Amygdala (tissue), 56 donors: ENCODE measurements at places on chromosomes 6 and 20.

DNA sequence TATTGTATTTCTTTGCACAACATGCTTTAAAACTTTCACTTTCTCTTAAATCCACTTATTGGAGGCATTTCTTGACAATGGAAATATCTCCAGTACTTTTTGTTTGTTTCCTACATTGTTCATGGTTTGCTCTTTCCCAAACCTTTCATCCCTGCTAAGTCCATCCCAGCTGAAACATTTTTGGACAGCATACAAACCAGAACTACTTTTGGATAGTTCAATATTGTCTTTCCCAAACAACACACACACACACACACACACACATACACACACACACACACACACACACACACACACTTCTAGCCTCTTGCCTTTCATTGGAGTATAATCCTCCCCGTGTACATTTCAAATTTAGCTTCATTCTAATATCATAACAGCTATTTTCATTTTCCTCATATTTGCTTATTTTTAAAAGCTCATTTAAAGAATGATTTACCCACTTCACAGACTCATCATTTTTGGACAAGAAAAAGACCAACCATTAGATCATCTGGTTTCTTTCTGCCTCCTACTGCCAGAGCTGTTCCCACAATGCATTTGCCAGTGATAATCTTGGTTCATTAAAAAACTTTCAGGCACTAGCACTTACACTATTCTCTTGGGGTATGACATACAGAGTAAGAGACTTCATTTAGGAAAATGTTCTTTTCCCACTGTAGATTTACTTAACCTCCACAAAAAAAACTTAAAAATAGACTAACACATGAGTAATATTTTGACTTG, 248.1 kb downstream of the CD109 start:
- DNase-seq: no peak

DNA sequence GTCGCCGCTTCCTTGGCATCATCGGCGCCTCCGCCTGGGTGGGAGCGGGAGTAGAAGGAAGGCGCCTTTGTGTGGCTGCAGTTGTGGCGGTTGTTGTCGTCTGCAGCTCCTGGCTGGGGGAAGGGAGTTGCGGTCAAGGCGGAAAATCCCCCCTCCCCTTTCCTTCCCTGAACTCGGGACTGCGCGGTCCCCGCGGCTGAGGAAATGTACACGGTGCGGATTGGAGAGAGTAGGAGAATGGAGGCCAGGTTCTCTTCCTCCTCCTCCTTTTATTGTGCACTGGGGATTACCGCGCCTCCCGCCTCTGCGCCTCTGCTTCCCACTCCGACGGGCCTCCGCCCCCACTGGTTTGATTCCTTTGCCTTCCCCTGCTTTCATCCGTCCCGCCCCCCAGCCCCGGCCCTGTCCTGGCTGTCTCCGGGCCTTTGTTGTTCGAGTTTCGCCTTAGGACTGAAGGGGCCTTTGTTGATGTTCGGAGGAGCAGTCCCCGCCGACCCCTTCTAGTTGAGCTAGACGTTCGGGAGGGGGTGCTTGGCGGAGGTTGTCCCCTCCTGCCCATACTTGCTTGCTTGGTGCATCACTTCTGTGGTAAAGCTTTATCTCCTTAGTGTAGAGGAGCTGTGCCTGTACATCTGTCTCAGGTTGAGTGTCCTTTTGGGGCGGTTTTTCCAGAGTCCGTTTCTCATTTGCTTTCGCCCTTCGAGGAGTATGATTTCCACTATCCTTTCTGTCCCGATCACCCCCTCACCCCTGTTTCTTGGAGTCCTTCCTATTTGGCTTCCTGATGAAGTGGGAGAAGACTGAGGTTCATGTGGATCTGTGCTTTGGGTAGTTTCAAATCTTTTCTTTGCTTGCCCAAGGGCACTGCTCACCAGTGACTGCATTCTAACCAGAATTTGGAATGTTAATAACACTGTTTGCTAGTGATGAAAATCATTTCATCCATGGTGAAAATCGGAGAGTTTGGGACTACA, 764 bp downstream of the ZNF292 start:
- DNase-seq: peak; percentile 66

DNA sequence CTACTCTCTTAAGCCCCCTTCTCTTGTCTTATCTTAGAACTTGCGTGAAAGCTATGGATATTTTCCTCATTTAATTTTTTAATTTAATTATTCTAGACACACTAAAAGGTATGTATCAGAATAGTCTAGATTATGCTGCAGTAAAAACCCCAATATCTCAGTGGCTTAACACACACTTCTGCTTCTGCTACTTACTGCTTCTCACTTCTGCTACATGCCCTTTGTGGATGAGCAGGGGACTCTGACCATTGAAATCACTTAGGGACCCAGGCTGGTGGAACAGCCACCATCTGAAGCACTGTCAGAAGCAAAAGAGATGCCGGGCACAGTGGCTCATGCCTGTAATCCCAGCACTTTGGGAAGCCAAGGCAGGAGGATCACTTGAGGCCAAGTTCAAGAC, 27.2 kb upstream of the SCUBE3 start:
- DNase-seq: no peak

GRCh38 chr6:111731456-111732195, 125.9 kb upstream of the TRAF3IP2 start:
- no peak for DNase-seq

- no peak for DNase-seq
These were observed 11.8 kb upstream of the HBS1L start for GRCh38 chr6:135066397-135066796.

DNA sequence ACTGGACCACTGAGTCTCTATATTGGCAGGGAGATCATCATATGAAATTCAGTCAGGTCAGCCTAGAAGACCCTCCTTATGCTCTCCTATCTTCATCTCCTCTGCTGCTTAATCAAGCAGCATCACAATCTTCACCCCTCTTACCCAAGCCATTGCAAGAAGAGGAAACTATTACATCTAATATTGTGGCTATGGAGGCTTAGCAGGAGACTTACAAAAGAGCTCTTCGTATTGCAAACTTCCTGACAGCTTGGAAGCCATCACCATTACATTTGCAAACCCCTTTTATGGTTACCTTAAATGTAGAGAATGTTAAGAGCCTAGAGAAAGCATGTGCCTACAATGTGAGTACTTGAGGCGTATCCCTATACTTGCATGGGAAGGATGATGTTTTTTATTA, 87.2 kb upstream of the STXBP5 start:
- DNase-seq: no peak

- DNase-seq: no peak
These were observed 62.4 kb downstream of the TFAP2C start for GRCh38 chr20:56691325-56691998.

DNA sequence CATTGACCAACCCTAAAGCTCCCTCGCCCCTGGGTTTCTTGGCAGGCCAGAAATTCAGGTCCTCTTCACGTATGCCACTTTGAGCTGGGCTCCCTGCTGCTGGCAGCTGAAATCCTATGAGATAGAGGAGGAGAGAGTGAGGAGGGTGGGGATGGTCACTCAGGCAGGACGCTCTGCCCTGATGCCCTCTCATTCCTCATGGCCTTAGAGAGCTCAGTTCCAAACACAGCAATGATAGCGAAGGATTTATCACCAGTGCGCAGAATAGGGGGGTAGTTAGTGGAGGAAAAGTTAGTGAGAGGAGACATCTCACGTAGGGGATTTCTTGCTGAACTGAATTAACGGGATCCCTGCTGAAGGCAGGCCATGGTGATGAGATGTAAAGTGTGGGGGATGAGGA, 84.2 kb upstream of the PMEPA1 start:
- no peak for DNase-seq

- no peak for DNase-seq
These were observed 684 bp upstream of the MED23 start for GRCh38 chr6:131628726-131629125.

GRCh38 chr6:82183642-82184282, 63.8 kb downstream of the IBTK start:
- no peak for DNase-seq

DNA sequence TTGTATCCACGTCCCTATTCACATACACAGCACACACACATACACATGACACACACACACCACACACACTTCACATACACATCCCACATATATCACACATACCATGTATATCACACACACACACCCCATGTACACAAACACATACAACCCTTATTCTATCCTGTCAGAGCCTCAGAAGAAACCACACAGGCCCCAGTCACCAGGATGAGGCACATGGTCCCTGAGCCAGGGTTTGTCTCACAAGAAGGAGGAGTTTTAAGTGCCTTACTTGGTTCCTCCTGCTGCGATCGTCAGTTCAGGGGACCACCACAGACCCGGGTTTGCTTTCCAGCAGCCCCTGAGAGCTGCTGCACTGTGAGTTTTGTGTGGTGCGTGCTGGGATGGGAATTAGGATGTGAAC, 23.6 kb downstream of the BFSP1 start:
- DNase-seq: no peak

DNA sequence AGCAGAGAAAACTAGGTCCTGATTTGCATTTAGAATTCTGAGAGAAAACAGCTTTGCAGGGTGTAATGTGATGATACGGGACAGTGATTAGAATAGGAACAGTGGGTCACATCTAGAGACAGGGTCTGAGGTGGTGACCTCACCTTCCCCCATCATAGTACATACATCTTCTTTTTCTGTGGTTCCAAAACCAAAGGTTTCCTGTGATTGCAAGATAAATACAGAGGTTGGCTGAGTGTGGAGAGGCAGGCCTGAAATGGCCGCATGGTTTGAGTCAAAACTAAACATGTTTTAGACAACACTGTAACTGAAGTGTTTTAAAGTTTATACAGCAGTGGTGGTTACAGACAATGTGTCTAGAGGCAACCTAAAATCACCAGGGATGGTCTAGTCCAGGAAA, 10.4 kb upstream of the NT5DC1 start:
- DNase-seq: no peak

DNA sequence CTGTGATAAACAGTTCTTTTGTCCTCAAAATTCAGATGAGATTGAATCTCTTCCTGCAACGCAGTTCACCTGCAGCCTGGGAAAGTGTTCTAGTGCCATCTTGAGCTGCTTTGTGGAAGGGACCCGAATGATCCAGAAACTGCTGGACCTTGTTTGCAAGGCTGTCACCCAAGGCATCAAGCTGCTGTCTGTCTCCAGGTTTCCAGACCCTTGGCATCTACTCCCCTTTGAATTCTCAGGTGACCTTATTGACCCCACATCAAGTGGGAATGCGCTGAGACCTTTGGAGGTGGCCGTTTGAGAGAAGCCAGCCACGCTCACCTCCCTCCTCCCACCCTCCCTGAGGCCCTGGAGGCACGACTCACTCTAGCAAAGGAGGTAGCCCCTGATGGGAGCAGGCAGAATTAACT, 112.5 kb downstream of the EDN3 start:
- no peak for DNase-seq

DNA sequence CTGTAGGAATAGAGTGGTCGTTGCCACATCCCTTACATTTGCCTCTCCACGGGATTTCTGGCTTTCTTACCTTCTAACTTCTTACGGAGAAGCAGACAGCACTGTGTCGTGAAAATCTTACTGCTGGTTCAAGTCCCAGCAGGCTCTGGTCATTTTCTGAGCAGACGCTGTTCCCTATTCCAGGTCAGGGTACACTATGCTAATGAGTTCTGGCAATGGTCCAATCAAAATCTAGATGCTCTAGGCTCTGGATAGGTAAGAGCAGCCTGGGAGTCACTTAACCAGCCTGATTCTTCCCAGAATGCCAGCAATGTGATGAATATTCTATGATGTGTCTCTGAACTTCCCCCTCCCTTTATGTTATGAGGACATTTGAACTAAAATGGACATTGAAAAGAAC, at the start of gene GCM1:
TSS of gene GCM1 (minus strand) at position 158 of the 400 bp plus-strand sequence. CDS start 3,209 bp downstream, outside the sequence.
- DNase-seq: no peak

DNA sequence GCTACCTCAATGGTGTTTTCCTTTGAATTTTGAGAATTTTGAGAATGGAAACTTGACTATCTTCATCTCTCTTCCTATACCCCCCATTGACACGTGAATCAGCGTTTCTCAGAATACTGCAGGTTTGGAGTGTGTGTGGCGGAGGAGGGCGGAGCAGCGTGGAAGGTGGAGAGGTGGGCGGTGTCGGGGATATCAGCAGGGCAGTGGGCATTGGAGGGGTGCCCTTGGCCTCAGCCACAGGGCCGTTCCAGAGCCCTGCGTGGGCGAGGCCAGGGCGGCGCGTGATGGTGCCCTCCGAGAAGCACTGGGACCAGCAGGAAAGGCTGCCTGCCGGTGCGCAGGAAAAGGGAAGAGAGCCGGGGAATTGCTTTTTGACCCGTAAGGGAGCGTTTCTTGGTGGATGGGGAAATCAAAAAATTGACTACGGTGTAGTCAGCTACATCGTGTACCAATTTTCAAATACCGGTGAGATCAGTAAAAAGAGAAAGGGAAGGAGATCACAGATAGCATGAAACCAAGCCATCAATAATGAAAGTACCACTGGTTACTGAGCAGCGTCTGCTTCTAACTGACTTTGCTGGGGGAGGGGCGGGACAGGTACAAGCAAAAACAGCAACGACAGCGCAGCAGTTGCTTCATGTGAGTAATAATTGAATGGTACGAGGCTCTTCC, 82.7 kb upstream of the DUSP22 start:
- no peak for DNase-seq

DNA sequence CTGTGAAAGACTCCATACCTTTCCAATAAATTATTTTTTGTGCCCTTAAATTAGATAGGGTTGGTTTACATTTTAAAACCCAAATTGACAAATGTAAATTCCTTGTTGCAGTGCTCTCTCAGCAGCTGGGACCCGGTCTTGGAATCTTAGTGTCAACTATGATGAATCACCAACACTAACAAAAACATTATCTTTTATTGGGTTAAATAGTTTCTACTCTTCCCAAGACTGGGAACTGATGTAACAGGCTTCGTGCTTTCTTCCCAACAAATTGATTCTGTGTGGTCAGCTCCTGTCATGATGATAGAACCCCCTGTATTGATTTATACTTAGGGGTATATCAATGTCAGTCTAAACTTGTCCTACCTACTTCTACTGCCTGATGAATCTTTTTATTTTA, 23.2 kb upstream of the AHI1 start:
- no peak for DNase-seq

GRCh38 chr20:42484335-42484734, 705.4 kb downstream of the PTPRT start:
- no peak for DNase-seq

DNA sequence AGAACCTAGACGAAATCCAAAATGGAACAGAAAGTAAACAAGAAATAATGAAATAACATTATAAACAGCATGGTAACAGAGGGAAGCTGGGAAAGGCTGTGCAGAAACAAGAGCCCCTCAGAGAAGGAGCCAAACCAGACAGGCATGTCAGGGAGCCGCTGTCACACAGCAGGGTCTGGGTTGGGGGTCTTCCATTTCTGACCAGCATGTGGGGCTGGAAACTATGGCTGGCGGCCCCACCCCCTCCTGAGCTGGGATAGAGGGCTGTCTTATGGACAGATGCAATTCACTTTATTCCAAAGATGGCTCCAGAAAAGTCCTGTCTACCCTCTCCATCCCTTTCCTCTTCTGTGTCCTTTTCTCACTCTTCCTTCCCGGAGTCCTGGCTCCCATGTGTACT, 27.3 kb downstream of the C6orf89 start:
- DNase-seq: no peak
